Stimulated activated CD4-positive, alpha-beta T cell treated with anti-CD3 and anti-CD28 coated beads, Interleukin-1b, Interleukin-23, amount 100 ng/mL, for 1 hour (primary cell): ENCODE measurements at places on chromosomes 7 and 10.

- DNase-seq, result no peak
Observed at GRCh38 chr10:115026746-115027140, 66.4 kb upstream of the ATRNL1 start.

DNA sequence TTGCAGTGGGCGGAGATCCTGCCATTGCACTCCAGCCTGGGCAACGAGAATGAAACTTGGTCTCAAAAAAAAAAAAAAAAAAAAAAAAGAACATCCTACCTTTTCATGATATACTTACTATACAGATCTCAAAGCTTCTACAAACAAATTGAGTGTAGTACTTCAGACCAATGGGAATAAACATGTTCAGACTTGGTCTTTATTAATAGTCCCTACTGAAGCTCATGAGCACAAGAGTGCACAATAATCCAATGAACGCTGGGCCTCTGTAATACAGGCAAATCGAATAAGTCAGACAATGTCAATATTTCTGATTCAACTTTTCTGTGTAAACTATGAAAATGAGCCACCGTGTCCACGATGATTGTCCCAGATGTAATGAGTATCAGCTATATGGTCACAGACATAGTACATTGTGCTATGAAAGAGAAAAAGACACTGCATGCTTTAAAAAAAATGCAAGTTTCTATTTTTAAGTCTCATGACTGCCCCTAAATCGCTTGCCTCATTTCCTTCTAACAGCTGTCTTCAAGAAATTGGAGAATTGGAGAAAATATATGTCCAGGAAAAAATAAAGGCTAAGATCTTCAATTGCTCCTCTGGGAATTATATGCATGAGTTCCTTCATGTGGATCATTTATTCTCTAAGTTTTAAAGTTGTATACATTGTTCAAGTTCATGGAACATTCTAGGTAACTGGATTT, 64.0 kb upstream of the CTTNBP2 start:
- DNase-seq, result no peak

DNA sequence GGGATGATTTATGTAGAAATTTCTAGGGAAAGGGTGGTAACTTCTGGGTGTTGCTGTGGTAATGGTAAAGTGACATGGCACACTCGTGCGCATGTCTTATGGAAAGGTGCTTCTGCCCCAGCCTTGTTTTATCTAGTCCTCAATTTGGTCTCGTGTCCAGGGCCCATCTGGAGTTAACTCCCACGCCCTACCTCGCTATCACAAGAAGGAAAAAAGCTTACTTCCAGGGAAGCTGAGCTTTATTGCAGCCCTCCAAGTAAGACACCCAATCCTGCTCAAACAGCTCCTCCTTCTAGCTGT, 611.8 kb downstream of the TNS3 start:
- no peak for DNase-seq

GRCh38 chr10:11949152-11949551, 93.5 kb downstream of the UPF2 start:
- no peak for DNase-seq

DNA sequence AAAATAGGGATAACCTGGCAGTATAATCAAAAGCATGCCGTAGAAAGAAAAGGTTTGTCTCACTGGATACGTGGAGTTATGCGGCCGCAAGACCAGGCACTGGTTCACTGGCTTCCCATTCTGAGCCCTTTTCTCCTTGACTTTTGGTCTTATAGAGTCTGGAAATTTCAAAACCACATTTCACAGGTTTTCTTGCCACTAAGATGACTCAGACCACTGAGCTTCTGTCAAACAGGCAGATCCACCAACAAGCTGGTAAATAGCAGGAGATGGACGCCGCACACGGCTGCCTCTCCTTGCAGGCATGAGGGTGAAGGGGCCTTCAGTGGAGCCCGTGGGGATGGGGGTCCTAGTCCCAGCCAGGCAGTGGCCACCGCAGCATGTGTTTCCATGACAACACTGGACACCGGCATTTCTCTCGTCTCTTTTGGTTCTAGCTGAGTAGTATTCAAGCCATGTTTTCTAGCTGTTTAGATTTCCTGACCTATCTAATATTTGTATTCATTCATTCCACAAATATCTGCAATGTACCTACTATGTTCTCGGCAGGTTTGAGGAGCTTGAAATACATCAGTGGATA, 55.5 kb downstream of the KLF6 start:
- no peak for DNase-seq

DNA sequence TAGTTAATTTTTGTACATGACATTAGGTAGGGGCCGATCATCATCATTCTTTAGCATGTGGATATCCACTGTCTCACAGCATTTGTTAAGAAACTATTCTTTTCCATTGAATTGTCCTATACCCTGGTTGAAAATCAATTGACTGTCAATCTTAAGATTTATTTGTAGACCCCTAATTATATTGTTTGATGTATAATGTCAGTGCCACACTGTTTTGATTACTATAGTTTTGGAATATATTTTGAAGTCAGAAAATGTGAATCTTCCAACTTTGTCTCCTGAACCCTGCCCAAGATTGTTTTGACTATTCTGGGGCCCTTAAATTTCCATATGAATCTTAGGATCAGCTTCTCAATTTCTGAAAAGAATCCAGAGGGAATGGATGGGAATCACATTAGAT, 6.6 kb upstream of the LMTK2 start:
- no peak for DNase-seq

GRCh38 chr7:22681852-22682657, 44.9 kb upstream of the IL6 start:
- no peak for DNase-seq

- DNase-seq, result no peak
Observed at GRCh38 chr10:86489071-86489810, 32.4 kb downstream of the WAPL start.

DNA sequence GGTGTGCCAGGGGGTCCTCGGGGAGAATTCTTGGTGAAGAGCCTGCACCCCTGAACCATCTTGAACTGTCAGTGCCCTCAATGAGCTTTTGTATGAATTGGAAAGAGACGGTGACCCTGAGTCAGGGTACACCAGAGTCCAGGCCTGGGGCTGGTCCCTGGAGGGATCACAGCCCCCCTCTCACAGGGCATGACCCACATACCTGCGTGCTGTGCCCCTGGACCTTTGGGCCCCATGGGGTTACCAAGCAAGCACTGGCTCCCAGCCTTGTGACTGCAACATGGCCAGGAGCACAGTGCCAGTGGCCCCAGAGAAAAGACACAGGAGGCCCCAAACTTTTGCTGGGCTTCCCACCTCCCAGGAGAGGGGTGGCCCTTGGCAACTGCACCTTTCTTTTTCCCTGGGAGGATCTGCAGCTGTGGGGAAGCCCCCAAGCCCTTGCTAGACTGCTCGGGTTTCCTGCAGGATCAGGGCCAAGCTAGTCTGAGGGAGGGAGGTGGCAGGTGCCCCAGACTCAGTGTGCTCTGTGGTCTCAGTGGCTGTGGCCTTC, 153.5 kb downstream of the ZNF248 start:
- DNase-seq, result no peak

GRCh38 chr7:93736668-93737369, 153.7 kb downstream of the TFPI2 start:
- DNase-seq, result no peak

GRCh38 chr10:51564896-51565510, 134.4 kb downstream of the CSTF2T start:
- DNase-seq, result no peak

DNA sequence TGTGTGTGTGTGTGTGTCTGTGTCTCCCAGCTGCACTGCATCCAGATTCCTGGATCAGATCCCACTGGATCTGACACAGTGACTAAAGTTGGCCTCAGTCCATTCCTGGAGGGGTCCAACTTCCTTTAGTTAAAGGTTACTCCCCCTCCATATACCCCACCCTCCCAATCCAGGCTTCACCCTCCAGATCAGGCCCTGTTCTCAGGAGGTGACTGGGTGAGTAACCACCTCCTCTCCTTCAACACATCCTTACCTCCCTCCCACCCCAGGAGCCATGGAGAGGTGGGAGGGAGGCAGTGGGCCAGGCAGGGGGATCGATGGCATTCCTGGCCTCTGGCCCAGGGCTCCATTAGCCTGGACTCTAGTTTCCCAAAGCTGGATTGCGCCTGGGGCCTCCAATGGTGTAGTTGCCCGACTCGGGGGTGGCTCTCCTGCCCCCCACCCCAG, 11.3 kb downstream of the KCNIP2 start:
- no peak for DNase-seq

DNA sequence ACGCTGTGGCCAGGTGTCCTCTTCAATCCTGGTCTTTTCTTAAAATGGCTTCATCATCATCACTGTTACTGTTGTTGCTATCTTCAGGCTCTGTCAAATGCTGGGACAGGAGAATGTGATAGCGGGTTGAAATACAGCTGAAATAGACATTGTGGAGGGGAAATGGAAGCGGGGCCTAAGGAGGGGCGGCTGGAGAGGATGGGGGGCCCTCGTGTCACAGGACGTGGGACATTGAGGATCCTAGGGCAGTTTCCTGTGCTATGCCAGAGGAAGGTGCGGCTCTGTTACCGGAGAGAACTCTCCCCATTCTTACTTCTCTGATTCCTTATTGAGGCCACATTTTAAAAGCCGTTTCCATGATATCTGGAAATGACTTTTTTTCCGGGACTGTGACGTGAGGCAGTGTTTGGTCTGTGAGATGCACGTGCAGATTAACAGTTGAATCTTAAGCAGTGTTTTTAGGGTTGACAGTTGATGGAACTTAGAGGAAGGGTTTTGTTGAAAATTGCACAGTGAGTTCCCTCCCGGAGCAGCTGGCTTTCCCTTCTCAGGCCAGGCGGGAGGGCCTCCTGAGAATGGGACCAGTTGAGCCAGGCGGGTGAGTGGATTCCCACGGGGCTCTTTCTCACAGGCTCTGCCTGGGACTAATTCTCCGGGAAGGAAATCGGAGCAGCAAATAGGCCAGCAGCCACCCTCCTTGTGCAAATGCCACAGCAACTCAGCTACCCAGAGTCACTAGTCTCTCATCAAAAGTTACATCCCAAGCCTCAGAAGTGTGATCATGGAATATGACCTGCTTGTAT, 125.2 kb downstream of the TACC2 start:
- no peak for DNase-seq

DNA sequence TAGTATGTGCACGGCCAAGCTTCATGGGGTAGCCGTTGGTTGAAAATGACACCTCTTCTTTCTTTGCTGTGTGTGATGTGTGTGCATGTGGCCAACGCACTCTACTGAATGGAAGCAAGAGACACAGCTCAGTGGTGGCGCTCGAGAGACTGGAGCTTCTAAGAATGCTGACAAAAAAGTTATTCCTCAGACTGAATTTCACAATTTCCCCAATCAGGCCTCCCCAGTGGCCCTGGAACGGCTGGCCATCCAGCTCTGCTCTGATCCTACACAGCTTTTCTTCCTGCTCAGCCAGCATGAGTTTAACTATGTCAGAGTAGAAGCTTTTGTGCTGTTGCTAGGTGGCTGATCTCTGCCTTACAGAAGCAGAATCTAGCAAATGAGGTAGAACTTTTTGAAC, 186.7 kb upstream of the PLXDC2 start:
- no peak for DNase-seq

DNA sequence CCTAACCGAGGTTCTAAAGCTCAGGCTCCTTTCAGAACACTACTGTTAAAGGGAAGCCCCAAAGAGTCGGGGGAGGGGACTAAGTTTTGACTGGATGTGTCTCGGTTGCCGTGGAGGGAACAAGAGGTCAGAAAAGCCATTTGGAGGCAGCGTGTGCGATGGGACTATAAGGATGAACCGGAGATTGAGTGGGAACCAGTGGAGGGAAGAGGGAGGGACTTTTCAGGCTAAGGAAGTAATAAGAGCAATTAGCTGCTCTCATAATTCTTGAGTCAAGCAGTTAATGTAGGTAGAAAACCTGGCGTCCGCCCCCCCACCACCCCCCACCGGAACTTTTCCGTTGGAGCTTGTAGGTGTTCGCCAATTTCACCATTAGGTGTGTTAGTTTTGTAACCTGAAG, 491 bp upstream of the AKAP9 start:
- no peak for DNase-seq

DNA sequence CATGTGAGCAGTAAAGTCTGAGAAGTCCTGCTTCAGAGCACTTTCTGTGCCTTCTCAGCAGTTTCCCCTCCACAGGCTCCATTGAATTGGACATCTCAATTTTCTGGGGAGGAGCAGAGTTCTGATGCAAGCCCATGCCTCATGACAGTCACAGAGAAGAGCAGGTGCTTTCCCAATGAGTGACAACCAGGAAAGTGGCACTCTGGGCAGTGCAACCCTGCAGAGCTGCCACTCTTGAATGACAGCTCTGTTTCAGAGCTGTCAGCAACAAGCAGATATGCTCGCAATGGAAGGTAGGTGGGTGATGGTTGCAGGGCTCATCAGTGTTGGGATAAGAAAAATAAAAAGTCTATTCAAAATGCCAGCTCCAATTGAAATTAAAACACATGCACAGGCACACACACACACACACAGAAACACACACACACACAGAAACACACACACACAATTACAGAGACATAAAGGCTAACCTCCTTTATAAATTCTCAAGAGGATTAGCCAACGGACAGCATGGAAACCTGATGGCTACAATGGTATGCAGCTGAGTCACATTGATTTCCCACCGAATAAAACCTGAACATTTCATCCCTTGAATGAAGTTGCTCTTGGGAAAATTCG, 50.5 kb downstream of the C10orf67 start:
- DNase-seq, result no peak

- DNase-seq, result peak; percentile 65
Observed at GRCh38 chr10:13348216-13349017, at the start of gene SEPHS1. TSS of gene SEPHS1 (minus strand) at chr10:13348293. CDS start at chr10:13344950, 3,343 bp downstream.

DNA sequence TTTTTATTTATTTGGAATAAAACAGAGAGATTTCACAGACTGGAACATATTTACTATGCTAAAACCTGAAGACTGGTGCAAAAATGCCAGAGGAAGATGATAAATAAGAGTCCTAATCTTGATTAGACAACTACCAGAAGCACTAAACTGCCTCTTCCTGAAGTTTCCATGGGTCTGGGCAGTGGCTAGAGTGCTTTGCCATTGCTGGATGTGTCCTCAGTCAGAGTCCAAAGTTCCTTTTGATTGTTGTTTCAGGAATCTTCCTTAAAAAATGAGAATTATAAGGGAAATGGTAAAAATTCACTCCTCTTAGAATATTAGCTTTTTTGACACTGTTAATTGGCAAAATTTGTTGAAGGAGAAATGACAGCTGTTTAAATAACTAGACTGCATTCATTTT, 86.3 kb upstream of the AHR start:
- no peak for DNase-seq

DNA sequence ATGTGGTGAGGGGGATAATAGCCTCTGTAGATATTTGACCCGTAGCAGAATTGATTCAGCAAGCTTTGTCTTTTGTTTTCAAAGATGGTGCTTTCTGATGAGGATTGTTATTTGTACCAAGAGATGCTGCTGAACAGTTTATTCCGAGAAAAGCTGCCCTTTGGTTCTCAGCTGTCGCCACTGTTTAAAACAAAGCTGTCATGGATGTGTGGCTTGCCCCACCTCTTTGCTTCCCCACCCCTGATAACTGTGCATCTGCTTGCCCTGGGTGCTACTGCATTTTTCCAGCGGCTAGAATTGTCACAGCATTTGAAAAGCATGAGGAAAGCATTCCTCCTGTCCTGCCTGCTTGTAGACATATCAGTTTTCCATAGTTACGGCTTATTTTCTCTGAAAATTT, 226.9 kb upstream of the CSTF2T start:
- no peak for DNase-seq

DNA sequence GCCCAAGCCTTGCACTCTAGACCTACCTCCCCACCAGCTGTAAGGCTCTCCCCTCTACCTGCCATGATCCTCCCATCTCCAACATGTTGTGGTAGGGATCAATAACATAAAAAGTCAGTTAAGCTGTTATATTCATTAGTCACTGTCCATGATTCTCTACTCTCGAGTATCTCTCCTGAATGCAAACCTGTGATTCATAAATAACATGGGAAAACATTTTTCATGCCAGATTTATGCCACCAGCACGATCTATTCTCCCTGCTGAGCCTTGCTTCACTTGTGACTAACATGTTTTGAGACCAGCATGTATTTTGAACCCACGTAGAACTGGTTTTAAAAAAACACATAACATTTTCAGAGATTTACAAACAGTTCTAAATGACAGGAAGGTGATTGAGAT, 30.3 kb downstream of the TMEM168 start:
- DNase-seq, result no peak
